GM23338 (cell line): ENCODE measurements at places on chromosomes 5 and 9. TPM values are rescaled to one million over a fixed set of nuclear protein-coding genes. Genes with fewer than 3 reads are reported as not detected.

- H3K4me3 ChIP-seq: no peak overlapping the region
- H3K4me1 ChIP-seq: no peaks in the 10 kb centered on the region
- no peaks in the 10 kb centered on the region for H3K27me3 ChIP-seq
- DNase-seq: no peak
- H3K36me3 ChIP-seq: peaks cover 2% of the 10 kb centered on the region
Observed at GRCh38 chr5:6758236-6758635, 45.0 kb downstream of the TENT4A start.

Gene PCDHB12
- 3.7 and 4.3 TPM in 2 replicates for total RNA-seq

Gene GCNT4
- 3.3 and 5.4 TPM in 2 replicates for total RNA-seq

Gene TMEM245
- total RNA-seq: 61.3 and 64.1 TPM in 2 replicates
